ENCODE measurements at places on chromosomes 1 and 21. TPM values are rescaled to one million over a fixed set of nuclear protein-coding genes. Genes with fewer than 3 reads are reported as not detected.

Gene PRELP
- total RNA-seq, result 5.4 TPM

Gene UBXN10
- 1.0 TPM for total RNA-seq

Gene GPR37L1
- total RNA-seq, result 0.30 TPM

DNA sequence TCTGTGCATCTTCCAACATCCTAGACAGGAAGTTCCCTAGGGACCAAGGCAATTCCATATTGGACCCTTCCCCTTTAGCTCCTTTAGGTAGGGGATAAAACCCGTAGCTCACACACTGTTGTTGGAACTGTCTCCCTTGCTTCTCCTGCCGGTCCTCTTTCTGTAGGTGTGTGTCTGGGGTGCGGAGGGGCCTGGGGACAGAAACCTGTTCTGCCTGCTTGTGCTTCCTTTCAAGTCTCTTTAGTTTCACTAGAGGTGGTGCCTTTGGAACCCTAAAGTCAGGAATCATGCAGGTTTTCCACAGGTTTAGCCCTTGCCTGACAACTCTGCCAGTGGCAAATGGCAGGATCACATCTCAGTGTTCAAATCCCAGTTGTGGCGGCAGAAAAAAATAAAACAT is 74.6 kb upstream of the PTGFRN start:
- no peak for DNase-seq

- no peak for DNase-seq
Observed at GRCh38 chr21:15001113-15001512, 63.7 kb downstream of the NRIP1 start.

- DNase-seq, result no peak
Observed at GRCh38 chr1:29984862-29985605, 738.4 kb downstream of the MATN1 start.

Measured in adrenal gland (tissue), 19 donors.